Choroid plexus epithelial cell (primary cell): ENCODE measurements at places on chromosomes 2 and 18.

DNA sequence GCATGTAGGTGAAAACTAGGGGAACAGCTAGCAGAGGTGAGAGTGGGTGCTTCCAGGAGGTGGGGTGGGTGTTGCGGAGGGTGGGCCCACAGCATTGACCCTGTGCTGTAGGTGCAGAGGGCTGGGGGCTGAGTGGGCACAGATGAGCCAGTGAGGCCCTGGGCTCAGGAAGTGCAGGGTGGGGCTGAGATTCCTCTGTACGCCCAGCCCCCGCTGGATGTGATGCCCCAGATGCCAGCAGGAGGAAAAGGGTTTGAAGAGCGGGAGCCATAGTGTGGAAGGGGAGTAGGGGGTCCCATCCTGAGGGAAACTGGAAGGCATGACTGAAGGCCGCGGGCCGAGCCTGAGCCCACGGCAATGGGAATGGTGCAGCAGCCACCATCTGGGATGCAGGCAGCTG is 14.1 kb upstream of the OTOS start:
- DNase-seq: no peak

- DNase-seq: no peak
These were observed 909 bp downstream of the TGFA start for GRCh38 chr2:70552501-70553333.

- DNase-seq: no peak
These were observed 564 bp upstream of the TTR start for GRCh38 chr18:31591113-31591512.

- DNase-seq: peak; percentile 65
These were observed 167.0 kb upstream of the HAAO start for GRCh38 chr2:42959234-42960001.

- DNase-seq: no peak
These were observed 128.0 kb upstream of the MSH6 start for GRCh38 chr2:47654790-47655562.

DNA sequence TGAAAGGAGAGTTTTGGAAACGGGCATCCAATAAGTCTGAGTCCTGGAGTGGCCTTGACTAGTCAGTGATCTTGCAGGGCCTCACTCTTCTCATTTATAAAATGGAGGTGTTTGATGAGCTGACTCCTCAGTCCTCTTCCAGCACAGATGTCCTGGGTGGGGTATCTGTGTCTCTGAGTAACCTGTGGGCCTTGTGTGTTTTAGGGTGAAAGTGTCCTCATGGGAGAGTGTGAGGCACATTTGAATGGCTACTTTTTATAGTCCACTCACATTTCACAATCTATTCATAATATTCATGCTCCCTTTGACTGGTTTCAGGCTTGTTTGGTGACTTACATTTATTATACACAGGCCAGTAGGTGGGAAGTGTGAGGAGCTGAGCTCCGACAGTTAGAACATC is 106.4 kb upstream of the CELF4 start:
- no peak for DNase-seq

DNA sequence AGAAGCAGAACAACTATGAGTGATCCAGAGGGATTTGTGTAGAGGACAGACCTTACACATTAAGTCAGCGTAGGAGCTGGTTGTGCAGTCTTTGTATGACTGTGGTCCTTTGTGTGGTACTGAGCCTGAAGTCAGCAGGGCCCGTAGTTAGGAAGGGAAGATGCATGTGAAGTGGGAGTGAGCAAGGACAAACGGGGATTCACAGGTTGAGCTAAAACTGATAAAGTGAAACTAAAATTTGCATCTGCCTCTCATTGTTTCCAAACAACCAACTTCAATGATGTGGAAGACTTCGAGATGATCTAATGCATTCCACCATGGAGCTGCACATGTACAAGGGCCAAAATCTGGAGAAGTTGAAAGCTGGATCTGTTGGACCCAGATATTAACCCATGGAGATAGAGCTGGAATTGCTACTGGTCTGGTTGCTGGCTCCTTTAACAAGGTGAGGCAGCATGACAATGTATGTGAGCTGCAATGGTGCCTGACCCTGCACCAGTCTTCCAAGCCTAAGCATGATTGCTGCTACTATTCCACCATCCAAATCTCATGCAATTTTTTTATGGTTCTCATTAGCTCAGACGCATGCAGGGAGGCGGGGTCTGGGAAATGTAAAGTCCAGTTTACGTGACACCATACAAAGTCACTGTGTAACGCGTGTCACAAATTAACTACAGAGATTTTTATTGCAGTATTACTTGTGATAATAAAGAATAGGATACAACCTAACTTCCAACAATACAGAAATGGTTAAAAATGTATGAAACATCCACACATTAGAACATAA is 12.1 kb upstream of the CYBRD1 start:
- DNase-seq: no peak

- DNase-seq: no peak
These were observed 13.7 kb upstream of the OSR1 start for GRCh38 chr2:19371996-19372582.

GRCh38 chr2:39154944-39155343 is 34.1 kb upstream of the SOS1 start:
- no peak for DNase-seq

DNA sequence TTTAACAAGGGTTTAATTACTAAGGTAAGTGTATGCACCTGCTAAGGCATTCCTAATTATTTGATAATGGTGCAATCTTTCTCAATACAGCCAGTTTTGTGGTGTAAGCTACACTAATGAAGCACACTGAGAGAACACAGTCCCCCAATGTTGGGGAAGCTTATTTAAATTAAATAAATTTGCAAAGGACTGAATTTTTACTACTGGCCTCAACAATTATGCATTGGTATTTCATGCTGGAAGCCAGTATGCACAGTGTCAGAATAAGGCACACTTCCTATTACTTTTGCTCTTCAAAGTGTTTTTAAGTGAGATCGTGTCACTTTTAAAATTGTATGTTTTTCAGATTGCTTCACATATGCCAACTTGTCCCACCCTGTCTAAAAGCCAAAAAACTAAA is 103.2 kb upstream of the ZNF521 start:
- DNase-seq: no peak

GRCh38 chr2:237227592-237228280 is 142.0 kb downstream of the COPS8 start:
- peak; percentile 92 for DNase-seq

- DNase-seq: no peak
These were observed 357.1 kb downstream of the EN1 start for GRCh38 chr2:118490330-118490729.

DNA sequence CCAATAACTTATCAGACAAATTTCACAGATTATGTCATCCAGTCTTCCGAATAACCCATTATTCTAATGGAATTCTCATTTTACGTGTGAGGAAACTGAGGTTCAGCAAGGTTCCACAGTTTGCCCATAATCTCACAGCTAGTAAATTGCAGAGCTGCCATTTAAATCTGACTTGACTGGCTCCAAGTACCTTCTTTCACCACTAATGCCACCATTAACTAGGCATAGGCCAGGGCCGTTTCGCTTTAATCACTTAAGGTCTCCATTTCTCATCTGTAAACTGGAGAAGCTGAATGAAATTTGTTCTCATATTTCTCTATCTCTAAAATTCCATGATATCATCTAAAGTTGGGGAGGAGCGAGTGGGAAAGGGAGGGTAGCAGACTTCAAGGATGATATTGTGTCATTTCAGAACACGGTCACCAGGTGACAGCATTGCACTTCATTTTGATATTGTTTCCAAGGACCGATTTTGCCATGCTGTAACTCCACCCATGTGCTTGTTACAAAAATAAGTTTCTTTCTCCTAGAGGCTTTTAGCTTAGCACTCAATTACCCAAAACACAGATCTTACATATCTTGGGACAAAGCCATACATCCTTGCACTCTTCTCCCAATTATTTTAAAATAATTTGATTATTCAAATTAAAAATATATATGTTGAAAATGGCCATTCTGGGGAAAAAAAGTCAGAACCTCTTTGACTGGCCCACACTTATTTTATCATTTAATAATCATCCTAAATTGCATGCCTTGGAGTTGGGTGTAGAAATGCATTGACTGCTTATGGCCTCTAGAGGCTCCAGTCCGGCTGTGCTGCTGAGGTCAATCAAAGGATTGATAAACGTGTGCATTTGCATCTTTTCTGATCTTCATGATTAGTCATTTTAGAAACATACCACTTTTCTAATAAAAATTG is 123.8 kb downstream of the AKAIN1 start:
- DNase-seq: peak; percentile 44

DNA sequence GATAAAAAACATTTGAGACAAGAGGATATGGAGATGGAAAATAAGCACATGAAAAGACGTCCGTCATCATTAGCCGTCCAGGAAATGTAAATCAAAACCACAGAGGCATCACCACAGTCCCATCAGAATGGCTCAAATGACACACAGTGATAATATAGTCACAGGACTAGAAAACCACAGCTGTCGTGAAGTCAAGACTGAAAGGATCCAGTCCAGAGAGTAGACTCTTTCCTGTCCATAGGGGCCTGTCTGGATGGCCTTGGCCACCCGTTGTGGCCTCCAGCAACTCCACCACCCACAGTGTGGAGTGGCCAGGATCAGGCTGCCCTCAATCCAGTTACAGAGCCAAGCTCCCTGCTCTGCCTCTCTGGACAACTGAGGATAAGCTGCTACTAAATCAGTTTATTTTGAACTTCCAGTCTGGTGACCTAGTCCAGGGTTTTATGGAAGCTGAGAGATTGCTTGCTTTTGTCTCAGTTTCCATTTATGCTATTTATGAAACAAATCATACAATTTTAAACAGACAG is 60.4 kb downstream of the RHOB start:
- DNase-seq: peak; percentile 41

- no peak for DNase-seq
These were observed 6.9 kb downstream of the METTL4 start for GRCh38 chr18:2564373-2564772.

- peak; percentile 39 for DNase-seq
These were observed 35.3 kb upstream of the MAP2 start for GRCh38 chr2:209388446-209389037.

DNA sequence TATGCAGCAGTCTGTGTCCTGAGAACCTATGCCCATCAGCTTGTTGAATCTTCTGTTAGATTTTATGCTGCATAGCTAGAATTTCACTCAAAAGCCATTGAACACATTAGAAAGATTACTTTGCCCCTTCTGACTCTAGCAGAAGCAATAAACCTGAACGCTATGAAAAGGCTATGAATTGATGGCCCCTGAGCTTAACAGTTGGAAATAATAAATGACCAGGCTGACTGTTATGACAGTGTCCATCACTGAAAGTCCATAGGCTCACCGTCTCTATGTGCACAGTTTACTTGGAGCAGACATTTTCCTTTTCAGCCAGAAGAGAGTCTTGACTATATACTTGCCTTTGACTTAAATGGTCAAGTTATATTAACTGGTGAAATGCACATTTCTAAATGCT is 1618.8 kb upstream of the ACVR2A start:
- DNase-seq: no peak

DNA sequence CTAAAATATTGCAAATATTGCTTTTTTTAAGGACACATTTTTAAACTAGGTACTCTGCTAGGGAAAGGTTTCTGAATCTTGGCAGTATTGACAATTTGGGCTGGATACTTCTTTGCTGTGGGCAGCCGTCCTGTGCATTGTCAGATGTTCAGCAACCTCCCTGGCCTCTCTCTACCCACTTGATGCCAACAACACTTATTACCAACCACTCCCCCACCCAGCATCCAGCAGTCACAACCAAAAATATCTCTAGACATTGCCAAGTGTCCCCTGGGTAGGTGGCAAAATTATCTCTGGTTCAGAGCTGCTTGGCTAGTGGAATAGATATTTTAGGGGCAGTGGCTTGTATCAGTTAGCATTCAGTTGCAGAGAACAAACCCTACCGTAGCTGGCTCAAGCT is 114.3 kb upstream of the PNPT1 start:
- no peak for DNase-seq

DNA sequence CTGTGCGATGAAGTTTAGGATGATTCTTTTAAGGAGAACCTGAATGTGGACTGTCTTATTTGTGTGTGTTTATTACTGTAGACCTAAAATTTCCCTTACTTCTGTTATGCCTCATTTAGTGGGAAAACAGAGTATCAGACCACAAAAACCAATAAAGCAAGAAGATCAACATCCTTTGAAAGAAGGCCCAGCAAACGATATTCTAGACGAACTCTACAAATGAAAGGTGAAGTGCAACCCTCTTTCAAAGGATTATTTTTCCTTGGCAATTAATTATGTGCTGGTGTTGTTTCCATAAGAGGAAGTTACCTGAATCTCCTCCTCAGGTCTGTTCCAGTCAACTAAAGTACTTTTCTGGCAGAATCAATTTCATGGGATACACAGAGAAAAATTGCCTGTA is 78.6 kb downstream of the EPB41L5 start:
- no peak for DNase-seq

- no peak for DNase-seq
These were observed 179.6 kb downstream of the ZBTB7C start for GRCh38 chr18:48229552-48229981.

DNA sequence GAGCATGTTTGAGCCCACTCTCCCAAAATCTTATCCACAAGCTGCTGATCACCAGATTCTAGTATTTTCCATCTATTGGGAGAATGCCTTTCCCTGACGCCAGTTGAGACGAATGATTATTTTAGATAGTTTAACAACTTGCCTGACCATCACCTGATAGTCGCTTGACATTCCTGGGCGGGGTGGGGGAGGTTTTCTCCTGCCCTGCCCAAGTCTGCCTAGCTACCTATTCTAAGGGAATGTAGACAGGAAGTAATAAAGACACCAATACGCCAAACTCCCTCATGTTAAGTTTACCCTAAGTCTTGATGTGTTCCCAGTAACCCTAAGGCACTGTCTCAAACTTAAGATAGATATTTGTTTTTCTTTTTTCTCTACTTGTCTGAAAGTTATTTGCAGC is 4.6 kb upstream of the ACAA2 start:
- no peak for DNase-seq

- DNase-seq: no peak
These were observed 106.0 kb upstream of the CYP1B1 start for GRCh38 chr2:38181806-38182491.

- no peak for DNase-seq
These were observed 166.7 kb upstream of the SLC39A10 start for GRCh38 chr2:195490319-195490718.

GRCh38 chr2:232316461-232317330 is 61.9 kb upstream of the ALPP start:
- no peak for DNase-seq

- no peak for DNase-seq
These were observed 115.4 kb downstream of the TMEM131 start for GRCh38 chr2:97880334-97880733.

DNA sequence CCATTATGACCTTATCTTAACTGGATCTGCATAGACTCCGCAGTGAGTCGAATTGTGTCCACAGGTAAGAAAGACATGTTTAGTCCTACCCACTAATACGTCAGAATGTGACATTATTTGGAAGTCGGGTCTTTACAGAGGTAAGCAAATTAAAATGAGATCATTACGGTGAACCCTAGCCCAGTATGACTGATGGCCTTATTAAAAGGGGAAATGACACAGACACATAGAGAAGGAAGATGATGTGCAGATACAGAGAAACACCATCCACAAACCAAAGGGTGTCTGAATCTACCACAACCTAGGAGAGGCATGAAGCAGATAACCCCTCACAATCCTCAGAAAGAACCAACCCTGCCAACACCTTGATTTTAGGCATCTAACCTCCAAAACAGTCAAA is 135.6 kb downstream of the GALNT1 start:
- DNase-seq: no peak

- DNase-seq: no peak
These were observed 81.6 kb upstream of the CYRIA start for GRCh38 chr2:16747257-16747656.

- no peak for DNase-seq
These were observed 21.4 kb downstream of the STK17B start for GRCh38 chr2:196149948-196150347.
